Stimulated activated CD8-positive, alpha-beta memory T cell treated with anti-CD3 and anti-CD28 coated beads, Interleukin-4, amount 100 ng/mL, for 48 hours (primary cell): ENCODE measurements at places on chromosomes 4 and X.

DNA sequence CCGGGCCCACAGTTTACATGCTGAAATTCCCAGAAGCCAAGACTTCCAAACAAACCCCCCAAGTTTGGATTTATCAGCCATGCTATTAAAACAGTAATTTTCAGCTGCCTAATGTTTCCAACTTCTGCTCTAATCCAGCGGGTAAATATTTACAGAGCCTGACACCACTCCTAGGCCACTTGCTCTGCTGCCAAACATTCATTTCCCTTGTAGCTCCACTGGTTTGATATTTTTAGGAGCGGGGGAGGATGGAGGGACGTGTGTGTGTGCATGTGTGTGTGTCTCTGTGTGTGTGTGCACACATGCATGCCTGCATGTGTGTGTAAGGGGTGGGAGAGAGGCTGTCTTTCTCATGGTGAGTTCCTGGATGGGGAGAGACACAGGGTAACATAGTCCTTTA is 115.7 kb upstream of the PJA1 start:
- no peak for DNase-seq

DNA sequence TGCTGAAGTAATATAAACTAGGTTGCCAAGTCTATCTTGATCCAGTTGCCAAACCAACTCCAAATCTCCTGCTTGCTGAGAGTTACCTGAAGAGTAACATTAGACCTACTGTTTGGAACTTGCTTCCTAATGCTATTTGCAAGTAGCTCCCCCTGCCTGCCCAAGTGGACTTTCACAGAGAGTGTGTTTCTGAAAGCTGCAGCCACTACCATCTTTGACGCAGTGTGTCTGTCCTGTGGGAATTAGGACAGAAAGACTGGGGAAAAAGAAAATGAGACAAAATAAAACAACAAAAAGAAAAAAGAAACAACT is 195.0 kb upstream of the HS3ST1 start:
- DNase-seq = no peak

- DNase-seq = no peak
Measured at GRCh38 chr4:85672959-85673358, 198.0 kb downstream of the ARHGAP24 start.

GRCh38 chr4:155529716-155530115 is 136.9 kb upstream of the GUCY1A1 start:
- no peak for DNase-seq

DNA sequence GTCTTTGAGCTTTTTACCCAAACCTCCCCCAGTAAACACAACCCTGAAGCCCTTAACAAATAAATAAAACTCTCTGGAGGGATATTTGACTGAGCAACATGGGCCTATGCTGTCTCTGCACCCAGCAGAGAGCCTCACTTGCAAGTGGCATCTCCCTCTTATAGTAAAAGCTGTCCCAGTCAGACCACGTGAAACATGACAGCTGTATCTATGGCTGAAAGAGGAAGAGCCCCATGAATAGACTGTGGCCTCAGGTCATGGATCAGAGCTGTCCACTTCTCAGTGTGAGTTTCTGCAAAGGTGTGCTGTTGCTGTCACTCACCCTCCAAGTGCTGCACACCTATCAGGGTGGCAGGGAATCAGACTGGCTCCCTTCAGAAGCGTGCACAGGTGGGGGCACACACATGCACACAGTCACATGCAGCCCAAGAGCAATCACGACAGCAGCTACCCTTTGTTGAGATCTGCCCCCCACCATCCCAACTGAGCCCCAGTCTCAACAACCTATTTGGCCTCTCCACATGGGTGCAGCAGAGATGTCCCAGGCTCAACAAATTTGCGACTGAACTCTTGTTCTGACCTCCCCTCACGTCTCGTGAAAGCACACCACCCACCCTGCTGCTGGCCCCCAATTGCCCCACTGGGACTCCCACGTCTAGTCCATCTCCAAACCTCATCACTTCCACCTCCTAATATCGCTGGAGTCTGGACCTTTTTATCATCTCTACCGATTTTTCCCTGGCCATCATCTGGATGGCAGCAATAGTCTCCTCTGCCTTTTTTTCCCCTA is 45.6 kb downstream of the NAT8L start:
- DNase-seq = no peak

DNA sequence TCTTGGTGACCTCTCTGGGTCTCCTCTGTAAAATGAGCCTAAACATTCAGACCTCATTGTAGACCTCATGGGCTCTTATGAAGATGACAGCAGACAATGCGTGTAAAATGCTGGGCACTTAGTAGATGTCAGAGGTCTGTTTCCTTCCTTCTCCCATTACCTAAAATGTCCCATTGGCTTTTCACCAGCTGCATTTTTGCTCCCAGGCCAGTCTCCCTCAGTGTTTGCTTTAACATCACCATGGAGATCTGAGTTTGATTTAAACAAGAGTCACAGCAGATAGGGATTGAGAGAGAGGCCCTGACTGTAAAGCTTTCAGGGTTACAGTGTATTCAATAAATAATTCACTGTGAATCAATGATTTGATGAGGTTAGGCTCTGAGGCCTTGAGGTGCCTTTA is 24.3 kb downstream of the PSAPL1 start:
- DNase-seq = no peak

DNA sequence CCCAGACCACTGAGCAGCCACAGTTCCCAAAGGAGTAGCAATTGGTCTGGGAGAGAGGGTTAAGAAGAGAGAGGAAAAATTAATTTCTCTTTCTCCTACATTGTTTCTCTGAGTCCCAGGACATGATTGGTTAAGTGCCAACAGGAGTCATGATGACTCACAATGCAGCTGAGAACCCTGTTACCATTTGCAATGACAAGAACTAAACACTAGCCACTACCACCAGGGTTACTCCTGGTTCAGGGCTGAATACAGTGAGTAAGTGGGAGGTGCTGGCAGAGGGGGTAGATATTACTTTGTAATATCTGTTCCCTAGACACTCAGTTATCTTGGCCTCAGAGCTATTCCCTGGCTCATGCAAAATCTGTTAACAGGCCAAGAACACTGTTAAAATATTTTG is 18.0 kb downstream of the ETDC start:
- DNase-seq = no peak

- no peak for DNase-seq
Measured at GRCh38 chrX:51852621-51853020, 40.8 kb upstream of the MAGED1 start.

GRCh38 chr4:18568600-18568999 is 547.0 kb upstream of the LCORL start:
- no peak for DNase-seq

DNA sequence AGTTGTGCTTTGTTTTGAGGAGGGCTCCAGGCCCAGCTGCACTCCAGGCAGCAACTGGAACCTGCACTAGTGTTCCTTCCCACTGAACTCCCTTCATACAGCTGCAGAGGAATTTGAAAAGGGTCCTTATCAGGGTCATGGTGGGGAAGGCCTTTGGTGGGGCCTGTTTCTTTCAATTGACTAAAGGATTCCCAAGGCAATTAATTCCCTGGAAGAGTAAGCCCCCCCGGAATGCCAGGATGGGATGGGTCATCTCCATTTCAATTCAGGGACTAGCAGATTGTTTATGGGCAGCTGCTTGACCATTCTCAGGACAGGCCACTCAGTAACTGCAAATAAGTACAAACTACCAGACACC is 45.3 kb downstream of the TSC22D3 start:
- no peak for DNase-seq

- DNase-seq = no peak
Measured at GRCh38 chrX:102835504-102836146, 101.4 kb upstream of the RAB40AL start.

- no peak for DNase-seq
Measured at GRCh38 chrX:21408788-21409187, 34.6 kb downstream of the CNKSR2 start.

DNA sequence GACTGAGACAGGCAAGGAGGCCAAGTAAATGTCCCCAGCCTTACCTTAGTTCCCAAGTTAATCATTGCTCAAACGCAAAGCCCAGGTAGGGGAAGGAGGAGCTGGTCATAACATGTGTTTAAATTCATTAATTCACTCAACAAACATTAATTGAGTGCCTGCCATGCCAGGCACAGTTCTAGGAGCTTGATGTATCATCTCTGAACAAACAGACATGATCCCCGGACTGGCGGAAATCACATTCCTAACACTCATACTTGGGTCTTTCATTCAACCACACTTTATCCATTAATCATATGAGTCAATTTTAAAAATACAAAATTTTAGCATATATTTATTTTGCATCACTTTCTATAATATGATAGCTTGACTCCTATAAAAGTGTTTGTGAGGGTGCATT is 335.3 kb upstream of the NOCT start:
- DNase-seq = no peak

- DNase-seq = no peak
Measured at GRCh38 chrX:30504309-30504708, 73.3 kb downstream of the TASL start.

DNA sequence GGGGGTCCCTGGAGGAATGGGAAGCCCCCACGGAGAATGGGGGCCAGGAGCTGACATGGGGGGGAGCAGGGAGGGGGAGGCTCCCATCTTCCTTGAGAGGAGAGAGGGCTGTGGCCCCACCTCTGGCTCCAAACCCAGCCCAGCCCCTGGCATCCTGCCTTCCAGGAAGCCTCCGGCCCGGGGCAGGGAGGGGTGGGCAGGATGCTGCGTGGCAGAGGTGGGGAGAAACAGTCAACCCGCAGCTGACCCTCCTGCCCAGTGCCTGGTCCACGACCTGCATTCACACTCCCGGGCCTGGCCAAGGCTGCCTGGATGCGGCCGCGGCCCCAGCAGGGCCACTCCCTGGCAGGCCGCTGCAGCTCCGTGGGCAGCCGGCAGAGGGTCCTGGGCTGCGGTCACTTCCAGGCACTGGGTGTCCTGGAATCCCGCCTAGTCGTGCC is 39.0 kb downstream of the CPLX1 start:
- DNase-seq = no peak

DNA sequence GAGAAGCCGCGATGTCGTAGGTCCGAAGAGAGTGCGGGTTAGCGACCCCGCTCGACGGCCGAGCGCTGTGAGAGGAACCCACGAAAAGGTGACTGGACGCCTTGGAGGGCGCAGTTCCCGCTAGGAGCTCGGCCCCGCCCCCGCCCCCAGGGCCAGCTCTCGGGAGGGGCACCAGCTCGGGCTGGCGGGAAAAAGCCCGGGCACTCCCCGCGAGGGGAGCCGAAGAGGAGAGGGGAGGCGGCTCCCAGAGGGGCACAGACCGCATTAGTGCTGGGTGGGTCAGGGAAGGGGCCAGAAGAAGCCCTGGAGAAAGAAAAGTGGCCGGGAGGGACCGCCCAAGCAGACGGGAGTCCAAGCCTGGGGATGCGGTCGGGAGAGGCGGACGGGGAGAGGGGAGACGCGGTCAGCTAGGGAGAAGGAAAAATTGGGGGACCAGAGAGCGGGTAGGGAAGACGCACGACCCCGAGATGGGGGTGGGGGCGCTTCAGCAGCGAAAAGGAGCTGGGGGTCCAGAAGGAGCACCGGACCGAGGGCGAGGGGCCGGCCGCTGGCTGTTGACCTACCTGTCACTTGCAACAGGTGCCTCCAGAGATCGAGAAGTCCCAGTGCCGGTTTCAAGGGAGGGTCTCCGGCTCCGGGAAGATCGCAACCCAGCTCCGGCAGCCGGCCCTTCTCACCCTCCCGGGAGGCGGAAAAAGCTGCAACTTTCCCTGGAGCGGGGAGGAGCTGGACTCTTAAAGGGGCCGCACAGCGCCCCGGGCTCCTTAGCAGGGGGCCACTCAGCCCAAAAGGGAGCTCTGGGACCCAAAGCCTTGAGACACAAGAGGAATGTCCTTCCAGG is at the start of gene SYTL4:
Gene SYTL4 (minus strand): TSS at position 681 of the 841 bp plus-strand sequence. CDS start 30,084 bp downstream, outside the sequence.
- no peak for DNase-seq

- DNase-seq = no peak
Measured at GRCh38 chr4:122798101-122798500, 28.5 kb upstream of the FGF2 start.

DNA sequence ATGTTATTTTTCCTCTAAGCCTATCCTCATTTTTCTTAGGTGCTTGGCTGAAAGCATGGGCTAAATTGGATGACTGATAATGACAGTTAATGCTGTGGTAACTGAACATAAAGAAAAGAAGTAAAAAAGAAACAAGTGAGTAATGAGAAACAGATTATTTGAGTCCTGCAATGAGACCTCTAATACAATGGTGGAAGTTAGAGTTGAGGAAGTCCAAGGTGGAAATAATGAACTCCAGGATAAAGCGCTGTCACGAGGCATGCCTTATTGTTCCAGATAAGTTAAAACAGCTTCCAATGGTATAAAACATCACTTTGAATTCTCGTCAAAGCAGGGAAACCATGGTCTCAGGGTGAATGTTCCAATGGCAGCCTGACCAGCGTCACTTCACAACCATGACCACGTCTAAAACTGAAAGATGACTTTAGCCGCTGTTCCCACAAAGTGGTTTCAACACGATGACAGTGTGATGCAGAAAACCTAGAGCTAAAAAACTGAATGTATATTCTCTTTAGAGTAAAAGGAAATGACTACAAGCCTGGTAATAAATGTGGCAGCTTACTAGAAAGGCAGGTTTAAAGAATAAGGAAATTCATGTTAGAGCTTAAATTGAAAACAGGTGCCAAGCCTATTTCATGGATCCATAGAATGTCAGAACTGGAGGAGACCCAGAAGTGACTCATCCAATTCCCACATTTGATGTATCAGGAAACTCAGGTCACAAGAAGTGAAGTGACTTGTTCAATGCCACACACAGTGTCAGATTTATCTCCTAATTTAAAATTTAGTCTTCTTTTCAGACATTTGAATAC is 202.6 kb upstream of the GYPA start:
- DNase-seq = no peak

GRCh38 chrX:13159886-13160285 is 115.5 kb upstream of the FAM9C start:
- no peak for DNase-seq

GRCh38 chr4:186039697-186040096 is 29.3 kb upstream of the TLR3 start:
- no peak for DNase-seq

DNA sequence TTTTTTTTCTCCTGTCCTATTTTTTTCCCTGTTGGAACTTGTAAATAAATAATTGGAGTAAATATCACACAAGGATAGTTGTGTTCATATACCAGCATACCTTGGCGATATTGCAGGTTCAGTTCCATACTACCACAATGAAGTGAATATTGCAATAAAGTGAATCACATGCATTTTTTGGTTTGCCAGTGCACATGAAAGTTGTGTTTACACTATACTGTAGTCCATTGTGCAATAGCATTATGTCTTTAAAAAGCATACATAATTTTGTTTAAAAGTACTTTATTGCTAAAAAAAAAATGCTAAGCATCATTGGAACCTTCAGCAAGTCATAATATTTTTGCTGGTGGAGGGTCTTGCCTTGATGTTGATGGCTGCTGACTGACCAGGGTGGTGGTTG is 88.6 kb downstream of the GSTCD start:
- no peak for DNase-seq

GRCh38 chrX:133590703-133591505 is 175.6 kb upstream of the GPC4 start:
- DNase-seq = no peak
